Bronchial epithelial cell (primary cell): ENCODE measurements at places on chromosomes 1 and 21.

DNA sequence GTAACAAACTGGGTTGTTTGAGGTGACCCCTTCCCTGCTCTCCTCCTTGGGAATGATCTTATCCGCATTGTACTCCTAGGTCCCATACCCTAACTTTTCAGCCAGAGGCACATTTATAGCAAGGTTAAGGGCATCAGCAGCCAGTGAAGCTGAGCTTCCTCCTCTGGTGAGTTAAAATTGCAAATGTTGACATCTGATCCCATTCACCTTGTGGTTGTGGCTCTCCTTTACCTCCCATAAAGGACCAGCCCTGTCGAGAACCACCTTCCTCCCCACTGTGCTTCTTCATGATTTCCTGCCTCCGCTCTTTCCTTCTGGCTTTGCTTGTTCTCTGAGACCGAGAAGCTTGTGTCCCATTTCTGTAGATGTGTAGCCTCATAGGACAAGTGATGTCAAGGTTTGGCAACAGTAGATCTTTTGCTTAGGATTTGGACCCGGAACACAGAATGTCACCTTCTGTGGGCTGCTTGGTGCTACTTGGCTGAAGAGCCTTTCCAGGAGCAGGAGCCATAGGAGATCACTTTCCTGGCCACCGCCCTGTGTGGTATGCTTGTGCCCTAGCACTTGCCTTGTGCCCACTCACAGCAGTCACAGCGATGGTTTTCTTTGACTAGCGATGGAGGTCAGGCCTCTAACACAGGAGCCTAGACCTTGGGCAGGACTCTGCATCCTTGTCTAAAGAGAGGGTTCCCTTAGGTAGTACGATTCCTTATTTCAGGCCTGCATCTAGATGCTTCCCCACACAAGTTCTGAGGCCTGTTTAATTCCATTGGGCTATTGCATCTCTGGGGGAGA, 18.8 kb downstream of the SZRD1 start:
- no peak for DNase-seq

DNA sequence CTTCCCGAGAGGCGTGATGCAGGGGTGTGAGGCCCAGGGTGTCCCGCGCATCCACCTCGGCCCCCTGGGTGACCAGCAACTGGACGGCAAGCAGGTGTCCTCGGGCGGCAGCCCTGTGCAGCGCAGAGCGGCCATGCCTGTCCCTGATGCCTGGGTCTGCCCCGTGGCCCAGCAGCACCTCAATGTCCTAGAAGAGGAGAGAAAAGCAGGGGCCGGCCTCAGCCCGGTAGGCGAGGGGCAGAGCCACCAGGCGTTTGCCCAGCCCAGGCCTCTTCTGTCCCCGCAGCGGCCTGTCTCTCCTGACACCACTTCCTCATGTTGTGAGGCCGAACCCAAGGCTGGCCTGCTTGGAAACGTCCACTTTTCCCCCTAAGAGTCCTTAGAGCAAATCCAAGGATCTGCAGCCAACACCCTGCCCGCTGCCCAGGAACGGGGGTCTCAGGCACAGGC, 1.7 kb downstream of the ANKRD65 start:
- no peak for DNase-seq

- DNase-seq = no peak
Observed at GRCh38 chr1:2072891-2073290, 22.7 kb downstream of the PRKCZ start.

GRCh38 chr1:118940957-118941356, 47.2 kb downstream of the TBX15 start:
- DNase-seq = no peak

GRCh38 chr21:39088831-39089380, 94.3 kb downstream of the PSMG1 start:
- DNase-seq = peak; percentile 78

DNA sequence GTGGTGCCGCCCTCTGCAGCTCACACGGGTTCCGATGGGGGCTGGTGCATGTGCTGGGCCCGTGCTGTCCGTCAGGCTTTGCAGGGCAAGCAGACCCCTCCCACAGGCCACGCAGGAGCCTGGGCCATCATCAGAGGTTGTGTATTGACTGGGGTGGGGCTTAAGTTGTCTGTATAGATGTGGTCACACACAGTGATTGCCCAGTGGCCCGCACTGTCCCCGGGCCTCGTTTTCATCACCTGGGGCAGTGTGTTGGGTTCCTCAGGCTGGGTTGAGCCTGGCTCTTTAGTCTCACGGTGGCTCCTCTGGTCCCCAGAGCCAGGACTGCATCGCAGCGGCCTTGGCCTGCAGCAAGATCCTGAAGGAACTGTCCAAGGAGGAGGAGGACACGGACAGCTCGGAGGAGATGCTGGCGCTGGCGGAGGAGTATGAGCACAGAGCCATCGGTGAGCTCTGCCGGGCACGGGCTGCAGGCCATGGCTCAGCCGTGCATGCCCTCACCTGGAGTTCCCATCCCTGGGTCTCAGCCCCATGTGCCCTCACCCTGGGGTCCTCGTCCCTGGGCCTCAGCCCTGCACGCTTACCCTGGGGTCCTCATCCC, 44.1 kb downstream of the TRPM2 start:
- DNase-seq = no peak

- DNase-seq = peak; percentile 99
Observed at GRCh38 chr1:225508538-225509375, 80.9 kb upstream of the LBR start.

- no peak for DNase-seq
Observed at GRCh38 chr1:4268262-4268888, 368.3 kb upstream of the C1orf174 start.

DNA sequence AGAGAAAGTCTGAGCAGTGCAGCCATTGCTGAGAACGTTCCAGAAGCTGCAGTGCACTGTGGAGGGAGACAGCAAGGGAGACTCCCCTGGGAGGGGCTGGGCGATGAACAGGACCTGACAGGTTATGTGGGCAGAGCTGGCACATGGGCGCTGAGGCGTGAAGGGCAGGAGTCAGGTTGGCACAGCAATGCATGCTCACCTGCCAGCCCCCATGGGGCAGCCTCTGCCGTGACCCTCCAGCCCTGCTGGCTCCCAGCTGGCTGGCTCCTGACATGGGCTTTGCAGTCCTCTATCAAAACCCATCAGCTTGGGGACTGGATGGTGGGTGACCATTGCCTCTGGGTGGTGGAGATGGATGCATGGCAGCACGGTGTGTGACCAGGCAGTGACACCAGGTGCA, 300.3 kb downstream of the CAMTA1 start:
- DNase-seq = no peak

- no peak for DNase-seq
Observed at GRCh38 chr1:67639361-67639760, 45.6 kb upstream of the GADD45A start.

DNA sequence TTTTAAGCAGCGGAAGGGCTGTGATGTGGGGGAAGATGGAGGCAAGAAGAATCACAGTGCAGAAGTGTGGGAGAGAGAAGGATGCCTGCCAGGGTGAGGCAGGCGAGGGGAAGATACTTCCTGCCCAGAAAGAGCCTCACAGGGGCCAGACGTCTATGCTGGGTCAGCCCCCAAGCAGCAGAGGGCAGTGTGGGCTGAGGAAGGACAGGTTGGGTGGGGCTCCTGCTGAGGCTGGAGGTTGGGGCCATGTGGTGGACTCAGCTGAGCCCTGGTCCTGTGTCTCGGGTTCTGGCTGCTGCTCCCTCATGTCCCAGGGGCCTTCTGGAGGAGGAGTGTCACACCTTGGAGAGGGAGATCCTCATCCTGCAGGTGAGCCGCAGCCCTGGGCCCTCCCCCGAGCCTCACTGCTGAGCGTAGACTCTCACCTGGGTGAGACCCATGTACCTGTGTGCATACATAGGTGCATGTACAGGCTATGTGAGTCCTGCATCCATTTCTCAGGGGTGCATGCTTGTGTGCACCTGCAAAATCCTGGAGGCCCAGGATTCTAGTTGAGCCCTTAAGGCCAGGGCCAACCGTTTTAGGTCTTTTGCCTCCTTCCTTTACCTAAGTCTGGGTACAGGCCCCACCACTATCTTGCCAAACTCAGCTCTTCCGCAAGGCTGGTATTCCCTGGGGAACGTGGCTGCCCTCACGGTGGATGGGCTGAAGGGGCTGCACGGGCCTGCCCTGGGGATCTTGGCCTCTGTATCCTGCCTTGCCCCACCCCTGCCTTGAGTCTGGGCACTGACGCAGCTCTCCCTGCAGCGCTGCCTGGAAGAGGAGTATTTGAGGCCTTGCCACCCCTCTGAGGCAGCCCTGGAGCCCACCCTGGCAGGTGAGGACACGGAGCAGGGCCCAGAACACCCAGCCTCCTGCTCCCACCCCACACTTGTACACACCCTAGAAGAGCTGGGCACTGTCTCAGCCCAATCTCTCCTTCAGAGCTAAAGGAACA, 3.7 kb downstream of the CCDC24 start:
- DNase-seq = no peak

DNA sequence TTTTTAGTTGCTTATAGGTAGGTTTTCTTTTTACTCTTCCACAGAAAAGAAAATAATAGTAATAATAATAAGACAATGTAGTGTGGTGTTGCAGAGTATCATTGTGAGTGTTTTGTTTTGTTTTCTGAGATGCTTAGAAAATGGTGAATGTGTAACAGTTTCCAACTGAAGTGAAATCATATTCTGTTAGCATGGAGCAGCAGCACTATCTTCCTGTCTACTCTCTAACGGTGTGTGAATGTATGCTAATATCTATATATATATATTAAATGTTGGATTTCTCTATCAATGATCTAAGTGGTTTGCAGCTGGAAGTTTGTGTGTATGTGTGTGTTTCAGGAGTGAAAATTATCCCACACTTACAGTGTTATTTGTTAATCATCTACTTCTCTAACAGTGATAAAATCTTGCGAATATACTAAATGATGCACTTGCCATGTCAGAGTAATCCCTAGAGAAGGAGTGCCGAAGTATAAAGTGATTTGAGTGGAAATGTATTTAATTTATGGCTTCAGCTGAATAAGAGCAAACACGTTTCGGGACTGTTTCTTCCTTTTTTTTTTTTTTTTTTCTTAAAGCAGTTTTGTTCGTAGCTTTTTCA, 377 bp downstream of the SAMD13 start:
- DNase-seq = peak; percentile 4

- DNase-seq = no peak
Observed at GRCh38 chr21:46434322-46434958, 24.3 kb upstream of the DIP2A start.

DNA sequence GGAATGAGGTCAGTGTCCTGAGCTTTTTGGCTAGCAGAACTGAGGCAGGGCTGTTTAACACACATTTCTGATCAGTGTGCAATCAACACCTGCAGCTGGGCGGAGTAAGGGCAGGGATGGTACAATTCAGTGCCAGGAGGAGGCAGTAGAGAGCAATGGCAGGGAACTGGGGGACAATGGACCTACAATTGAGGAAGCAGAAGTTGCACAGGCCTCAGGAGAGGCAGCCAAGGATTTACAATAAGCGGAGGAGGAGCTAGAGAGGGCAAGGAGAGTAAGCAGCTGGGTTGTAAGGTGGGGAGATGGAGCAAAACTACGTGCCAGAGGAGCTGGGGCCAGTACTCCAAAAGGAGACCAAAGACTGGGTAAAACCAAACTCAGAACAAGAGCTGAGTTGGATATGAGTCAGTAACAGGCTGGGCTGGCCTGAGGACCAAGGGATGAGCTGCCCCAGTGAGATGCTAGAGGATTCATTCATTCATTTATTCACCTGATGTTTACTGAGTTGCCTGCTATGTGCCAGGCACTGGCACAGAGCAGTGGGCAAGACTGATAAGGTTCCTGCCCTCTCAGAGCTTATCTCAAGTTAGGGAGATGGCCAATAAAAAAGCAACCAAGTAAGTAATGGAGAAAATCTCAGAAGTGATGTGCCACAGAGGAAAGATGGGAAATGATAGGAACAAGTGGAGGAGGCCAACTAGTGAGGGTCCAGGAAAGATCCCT, 10.4 kb upstream of the GALE start:
- peak; percentile 57 for DNase-seq

GRCh38 chr1:243379706-243380105, 123.9 kb downstream of the SDCCAG8 start:
- no peak for DNase-seq

GRCh38 chr1:201176940-201177339, 13.7 kb upstream of the IGFN1 start:
- peak; percentile 82 for DNase-seq

- no peak for DNase-seq
Observed at GRCh38 chr1:63679076-63679475, 85.9 kb downstream of the PGM1 start.

GRCh38 chr1:909861-910310, 13.8 kb upstream of the SAMD11 start:
- no peak for DNase-seq

- DNase-seq = no peak
Observed at GRCh38 chr1:207830788-207831187, 78.9 kb downstream of the CD46 start.

GRCh38 chr1:17139637-17140036, 20.4 kb upstream of the PADI2 start:
- DNase-seq = peak; percentile 87

GRCh38 chr1:201062511-201063091, 39.1 kb upstream of the KIF21B start:
- no peak for DNase-seq

DNA sequence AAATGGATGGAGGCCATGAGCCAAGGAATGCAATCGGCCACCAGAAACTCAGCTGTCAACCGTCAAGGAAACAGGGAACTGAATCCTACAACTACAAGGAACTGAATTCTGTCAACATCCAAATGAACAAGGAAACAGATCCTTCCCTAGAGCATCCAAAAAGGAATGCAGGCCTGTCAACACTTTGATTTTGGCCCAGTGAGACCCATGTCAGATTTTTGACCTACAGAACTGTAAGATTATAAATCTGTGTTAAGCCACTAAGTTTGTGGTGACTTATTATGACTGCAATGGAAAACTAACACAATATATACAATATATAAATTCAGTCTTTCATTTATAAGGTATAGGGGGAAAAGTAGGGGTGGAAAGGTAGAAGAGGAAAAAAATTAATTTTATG, 55.3 kb downstream of the SHCBP1L start:
- no peak for DNase-seq

- peak; percentile 58 for DNase-seq
Observed at GRCh38 chr1:180482425-180483275, 19.7 kb downstream of the ACBD6 start.

DNA sequence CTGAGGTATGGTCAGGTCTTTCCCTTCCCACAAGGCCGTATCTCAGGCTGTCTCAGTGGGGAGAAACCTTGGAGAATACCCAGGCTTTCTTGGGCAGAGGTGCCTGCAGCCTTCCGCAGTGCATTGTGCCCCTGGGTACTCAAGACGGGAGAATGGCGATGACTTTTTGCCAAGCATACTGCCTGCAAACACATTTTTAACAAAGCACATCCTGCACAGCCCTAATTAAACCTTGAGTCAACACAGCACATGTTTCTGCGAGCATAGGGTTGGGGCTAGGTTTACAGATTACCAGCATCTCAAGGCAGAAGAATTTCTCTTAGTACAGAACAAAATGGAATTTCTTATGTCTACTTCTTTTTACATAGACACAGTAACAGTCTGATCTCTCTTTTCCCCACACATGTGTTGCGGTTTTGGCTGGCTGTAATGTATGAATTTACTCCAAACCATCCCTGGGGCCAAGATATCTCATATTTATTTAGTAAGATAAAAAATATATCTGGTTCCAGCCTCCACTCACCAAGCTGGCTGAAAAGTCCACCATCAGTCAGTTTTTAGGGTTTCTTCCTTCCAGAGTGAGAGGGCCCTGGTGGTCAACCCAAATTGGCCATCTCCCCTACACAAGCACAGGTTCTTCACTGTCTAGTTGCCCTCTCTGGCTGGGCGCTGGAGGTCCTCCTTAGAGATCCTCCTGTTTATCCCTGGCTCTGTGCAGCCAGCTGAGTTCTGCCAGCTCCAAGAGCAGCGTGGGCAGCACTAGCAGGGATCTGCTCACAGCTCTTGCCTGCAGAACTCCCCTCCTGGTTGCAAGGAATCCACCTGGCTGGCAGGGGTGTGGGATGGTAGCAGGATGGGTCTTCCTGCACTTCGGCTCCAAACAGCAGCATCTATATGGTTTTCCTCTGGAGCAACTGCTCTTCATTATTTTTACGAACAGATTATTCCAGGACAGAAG, 2.6 kb downstream of the FAAH start:
- peak; percentile 46 for DNase-seq
